ENCODE measurements at places on chromosomes 7 and 10.

GRCh38 chr10:33010132-33011037 lies 52.4 kb upstream of the ITGB1 start:
- DNase-seq, result peak; percentile 100

DNA sequence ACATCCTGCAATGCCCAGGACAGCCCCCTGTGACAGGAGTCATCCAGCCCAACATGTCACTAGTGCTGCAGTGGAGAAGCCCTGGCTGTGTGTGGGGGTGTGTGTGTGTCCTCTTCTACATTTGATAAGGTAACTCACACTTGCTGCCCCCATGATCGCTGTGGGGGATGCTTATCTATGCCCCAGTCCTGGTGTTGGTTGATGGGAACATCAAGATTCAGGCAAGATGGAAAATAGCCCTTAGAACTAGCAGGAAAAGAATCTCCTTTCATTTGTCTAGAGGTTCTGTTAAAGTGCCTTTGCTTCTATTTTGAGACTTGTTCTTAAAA lies 52.4 kb downstream of the TCF7L2 start:
- DNase-seq, result no peak

DNA sequence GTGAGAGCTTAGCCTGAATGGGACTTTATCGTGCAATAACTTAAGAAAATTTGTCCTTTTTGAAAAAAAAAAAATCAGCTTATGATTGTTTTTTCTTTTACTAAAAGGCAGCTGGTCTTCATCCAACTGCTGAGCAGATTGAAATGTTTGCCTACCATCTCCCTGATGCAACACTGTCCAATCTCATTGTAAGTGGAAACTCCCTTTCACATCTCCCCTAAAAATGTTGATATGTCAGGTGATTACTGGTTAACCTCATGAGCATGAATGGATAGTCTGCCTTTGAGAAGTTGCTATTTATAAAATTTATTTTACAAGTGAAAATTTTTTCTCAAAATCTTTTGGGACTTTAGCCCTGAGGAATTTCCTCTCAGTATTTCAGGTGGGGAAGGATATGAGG lies 17.8 kb upstream of the HKDC1 start:
- no peak for DNase-seq

- DNase-seq, result no peak
Observed at GRCh38 chr7:42471573-42472174, 234.7 kb upstream of the GLI3 start.

- peak; percentile 89 for DNase-seq
Observed at GRCh38 chr10:60728056-60728455, 50.2 kb upstream of the CDK1 start.

DNA sequence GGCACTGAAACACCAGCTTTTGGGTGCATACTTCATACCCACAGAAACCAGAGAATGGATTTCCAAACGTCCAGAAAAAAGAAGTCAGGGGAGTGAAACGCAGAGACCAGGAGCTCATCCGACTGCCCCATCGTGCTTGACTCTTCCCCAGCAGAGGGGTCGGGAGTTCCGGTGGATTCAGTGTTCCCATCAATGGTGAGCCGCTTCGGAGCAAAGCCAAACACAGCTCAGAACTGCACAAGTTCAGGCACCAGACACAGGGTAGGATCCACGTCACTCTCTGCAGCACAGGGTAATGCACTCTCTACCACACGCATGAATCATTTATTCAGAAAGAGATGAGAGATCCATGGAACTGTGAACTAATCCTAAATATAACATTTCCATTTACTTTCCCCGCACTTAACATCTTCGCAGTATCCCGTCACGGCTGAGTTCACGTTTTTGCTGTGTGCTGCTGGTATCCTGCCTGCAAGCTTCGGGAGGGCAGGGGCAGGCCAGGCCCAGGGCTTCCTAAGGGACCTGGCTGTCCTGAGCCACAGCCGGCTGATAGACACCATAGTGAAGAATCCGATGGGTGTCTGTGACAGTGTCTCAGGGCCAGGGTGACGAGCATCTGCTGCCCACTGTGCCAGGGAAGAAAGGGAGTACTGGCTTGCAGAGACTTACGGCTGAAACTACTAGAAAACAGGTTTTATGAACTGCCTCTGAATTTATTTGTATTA lies 545.3 kb downstream of the PTPRN2 start:
- DNase-seq, result no peak

- DNase-seq, result no peak
Observed at GRCh38 chr7:155533827-155534690, 12.3 kb downstream of the CNPY1 start.

GRCh38 chr7:133428326-133428725 lies 175.4 kb downstream of the EXOC4 start:
- no peak for DNase-seq

DNA sequence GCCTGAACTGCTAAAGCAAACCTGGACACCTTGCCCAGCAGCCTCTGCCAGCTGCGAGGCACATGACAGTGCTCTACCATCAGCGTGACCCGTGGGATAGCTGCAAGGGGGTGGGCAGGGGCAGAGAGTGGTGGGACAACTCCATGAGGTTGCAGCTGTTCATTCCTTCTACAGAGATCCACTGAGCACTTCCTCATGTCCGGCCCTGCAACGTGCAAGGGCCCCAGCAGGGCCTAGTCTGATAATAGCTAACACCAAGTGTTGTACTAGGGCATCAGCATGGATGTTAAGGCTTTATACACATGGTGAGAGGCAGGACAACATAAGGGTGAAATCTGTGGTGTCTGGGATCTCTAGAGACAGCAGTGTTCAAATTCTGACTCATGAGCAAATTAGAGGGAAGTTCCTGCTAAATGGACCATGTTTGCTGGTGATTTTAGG lies 14.3 kb downstream of the NOD1 start:
- no peak for DNase-seq

- DNase-seq, result no peak
Observed at GRCh38 chr10:6718550-6718949, 138.5 kb upstream of the PRKCQ start.

DNA sequence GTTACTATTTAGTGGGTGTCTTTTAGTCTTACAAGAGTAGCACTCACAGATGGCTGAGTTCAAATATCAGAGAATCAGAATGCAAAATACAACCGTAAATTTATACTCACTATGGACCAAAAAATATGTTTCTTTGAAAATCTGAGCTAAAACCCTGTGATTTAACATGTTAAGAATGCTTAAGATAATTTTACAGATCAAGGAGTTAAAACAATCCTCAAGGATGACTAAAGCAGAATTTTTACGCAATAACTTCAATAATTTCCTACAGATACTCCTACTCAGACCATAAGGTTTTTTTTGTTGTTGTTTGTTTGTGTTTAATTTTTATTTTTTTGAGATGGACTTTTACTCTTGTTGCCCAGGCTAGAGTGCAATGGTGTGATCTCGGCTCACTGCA lies 47.9 kb upstream of the CCDC6 start:
- DNase-seq, result no peak

- DNase-seq, result no peak
Observed at GRCh38 chr10:128130051-128130450, 3.8 kb upstream of the MKI67 start.

DNA sequence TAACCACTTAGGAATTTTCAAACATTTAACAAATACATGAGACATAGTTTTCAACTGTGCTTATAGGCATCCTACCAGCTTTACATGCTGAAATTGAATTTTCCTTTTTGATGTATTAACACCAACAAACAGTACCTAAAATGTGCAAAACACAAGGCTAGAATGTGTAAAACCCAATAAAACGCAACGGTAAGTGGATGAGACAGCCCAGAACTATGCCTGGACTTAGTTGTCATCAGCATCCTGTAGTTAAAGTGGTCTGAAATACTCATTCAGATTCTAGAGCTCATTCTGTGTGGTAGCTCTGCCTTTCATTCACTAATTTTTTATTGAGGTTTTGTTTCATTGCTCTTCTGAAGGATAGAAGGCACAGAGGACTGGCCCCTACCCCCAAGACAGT lies 137.1 kb downstream of the BMPER start:
- DNase-seq, result peak; percentile 17

DNA sequence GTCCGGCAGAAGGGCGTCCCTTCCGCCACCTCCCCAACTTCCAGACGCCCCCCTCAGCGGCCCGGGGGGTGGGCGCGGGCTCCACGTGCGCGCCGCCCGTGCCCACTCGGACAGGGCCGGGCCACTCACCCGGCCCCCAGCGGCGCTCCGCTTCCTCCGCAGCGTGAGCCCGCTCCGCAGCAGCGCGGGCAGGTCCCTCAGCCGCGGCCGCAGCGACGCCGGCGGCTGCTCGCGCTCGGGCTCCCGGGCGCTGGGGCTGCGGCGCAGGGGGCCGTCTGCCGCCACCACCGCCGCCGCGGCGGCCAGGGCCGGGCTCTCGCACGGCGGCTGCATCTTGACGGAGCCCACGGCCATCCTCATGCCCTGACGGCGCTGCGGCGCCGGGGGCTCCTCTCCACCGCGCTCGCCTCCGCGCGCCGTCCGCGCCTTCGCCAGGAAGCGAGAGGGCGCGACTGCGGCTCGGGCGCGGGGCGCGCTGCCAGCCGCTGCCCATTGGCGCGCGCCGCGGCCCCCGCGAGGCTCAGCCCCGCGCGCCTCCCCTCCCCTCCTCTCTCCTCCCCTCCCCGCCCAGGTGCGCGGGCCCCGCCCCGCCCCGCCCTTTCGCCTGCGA lies at the start of gene RAPGEF5:
TSS of gene RAPGEF5 (minus strand) at position 454 of the 610 bp plus-strand sequence. CDS start at position 360, 94 bp downstream.
- peak; percentile 67 for DNase-seq

DNA sequence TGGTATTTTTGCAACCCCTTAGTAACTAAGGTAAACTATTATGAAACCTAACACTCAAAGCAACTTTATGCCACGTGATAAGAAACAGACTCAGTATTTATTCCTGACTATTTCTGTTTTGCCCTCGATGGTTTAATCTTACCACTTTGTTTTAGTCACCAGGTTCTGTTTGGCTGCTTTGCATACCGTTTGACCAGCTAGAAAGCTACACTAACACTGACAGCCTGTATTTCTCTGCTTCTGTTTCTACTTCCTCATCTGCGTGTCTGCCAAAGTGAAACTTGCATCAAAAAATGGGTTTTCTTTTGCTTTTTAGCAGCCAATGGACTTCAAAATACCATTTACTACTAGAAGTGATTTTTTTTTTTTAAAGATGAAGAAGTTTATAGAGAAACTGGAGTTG lies 802.5 kb downstream of the GRM8 start:
- no peak for DNase-seq

- DNase-seq, result no peak
Observed at GRCh38 chr10:71290806-71291527, 28.1 kb upstream of the SLC29A3 start.

DNA sequence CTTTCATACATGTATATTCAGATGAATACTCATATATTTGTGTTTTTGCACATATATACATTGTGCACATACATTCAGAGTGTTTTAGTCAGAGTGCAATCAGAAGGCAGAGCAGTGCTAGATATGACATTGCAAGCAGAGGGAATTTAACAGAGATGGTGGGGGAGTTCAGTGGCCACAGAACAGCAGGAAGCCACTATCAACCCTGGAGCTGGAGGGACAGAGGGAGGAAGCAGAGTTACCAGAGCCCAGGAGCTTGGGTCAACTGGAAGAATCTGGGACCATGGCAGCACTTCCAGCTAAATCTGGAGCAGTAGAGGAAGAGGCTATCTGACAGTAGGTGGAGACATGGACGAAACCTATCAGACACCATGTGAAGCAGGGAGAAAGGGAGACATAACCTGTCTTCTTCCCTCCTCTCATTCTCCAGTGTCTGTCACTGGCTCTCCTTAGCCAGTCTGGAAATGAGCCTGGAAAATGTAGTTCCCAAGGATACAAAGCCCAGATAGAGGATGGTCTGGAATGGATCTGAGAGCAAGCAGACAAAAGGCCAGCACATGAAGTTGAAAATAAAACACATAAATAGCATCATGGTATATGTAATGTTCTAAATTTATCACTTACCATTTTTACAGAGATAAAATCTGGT lies 33.6 kb upstream of the HERPUD2 start:
- no peak for DNase-seq

DNA sequence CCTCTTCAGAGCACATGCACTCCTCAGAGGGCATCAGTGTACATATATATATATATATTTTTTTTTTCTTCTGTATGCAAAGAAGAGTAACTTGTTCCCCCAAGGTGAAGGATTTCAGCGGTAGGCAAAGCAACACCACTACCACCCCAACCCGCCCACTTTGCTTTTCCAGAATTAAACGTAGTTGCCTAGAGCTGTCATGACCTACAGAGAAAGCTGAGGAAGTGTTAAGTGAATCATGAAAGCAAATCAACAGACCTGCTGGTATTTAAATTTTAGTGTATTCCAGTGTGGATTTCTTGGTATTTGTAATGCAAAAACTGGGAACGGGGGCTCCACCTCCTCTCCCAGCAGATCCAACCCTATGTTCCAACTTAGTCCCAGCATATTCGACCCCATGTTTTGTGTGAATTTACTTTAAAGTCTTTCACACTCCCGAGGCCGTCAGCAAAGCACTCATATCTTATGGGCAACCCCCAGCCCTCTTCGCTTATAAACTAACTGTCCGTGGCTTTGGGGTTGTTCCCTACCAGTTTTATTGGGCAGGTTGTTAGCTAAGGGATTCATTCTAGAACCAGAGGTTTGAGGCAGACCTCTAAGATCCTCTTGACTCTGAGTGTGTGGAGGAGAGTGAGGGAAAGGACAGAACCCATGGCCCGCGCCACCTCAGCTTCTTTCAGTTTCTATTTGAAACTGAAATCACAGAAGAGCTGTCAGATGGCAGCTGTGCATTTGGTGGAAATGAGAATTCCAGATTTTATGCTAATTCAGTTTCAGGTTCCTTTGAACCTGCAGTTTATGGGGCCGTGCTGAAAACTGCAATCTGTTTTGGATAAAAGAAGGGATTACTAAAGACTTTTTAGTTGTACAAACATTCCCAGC lies 450.2 kb upstream of the GALNT17 start:
- DNase-seq, result no peak

DNA sequence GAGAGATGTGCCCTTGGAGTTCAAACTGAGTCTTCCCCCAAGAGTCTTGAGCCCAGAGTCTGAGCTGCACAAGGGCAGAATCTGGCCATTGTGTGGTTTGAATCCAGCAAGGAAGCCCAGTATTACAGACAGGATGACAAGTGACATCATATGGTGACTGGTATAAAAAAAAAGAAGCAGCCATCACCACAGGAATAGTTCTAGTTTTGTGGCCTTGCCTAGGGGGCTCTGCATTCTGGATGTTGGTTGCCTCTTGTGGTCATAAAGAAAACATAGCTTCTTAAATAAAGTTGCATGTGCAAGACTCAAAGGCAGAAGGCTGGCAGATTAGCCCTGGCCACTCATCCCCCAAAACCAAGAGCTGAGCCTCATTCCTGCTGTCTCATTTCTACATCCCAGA lies 16.8 kb upstream of the LRRC72 start:
- DNase-seq, result no peak

- no peak for DNase-seq
Observed at GRCh38 chr7:69759373-69759772, 161.1 kb downstream of the AUTS2 start.

- no peak for DNase-seq
Observed at GRCh38 chr7:106463851-106464611, 179.2 kb upstream of the NAMPT start.

- DNase-seq, result peak; percentile 2
Observed at GRCh38 chr10:13922586-13922985, 335.8 kb downstream of the PRPF18 start.

Measured in PC-3 (cell line).